ENCODE measurements at places on chromosomes 7 and 10.

DNA sequence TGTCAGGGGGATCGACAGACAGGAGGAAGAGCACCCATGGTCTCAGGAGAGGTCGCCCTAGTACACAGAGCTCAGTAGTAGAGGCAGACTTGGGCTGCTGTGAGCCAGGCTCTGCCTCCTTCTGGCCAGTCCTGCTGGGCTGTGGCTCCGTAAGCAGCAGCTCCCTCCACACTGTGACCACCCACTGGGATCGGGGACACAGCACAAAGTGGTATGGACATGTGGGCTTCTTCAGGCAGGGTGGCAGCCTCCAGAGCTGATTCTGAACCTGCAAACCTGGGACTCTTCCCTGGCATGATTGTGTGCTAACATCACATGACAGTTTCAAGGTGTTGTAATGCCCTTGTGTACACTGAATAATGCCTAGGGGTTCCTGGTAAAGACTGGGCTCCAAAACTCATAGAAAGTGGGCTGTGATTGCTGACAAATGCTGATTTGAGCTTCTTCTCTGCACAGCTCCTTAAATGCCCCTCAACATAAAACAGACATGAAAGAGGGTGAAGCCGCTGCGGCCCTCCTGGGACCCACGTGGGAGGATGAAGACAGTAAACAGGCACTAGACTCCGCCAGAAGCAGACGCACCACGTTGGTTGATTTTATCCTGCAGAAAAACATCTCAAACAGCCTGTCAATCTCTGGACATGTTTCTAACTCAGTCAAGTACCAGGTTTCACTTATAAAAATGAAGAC, 76.7 kb downstream of the GPR26 start:
- DNase-seq, result no peak

DNA sequence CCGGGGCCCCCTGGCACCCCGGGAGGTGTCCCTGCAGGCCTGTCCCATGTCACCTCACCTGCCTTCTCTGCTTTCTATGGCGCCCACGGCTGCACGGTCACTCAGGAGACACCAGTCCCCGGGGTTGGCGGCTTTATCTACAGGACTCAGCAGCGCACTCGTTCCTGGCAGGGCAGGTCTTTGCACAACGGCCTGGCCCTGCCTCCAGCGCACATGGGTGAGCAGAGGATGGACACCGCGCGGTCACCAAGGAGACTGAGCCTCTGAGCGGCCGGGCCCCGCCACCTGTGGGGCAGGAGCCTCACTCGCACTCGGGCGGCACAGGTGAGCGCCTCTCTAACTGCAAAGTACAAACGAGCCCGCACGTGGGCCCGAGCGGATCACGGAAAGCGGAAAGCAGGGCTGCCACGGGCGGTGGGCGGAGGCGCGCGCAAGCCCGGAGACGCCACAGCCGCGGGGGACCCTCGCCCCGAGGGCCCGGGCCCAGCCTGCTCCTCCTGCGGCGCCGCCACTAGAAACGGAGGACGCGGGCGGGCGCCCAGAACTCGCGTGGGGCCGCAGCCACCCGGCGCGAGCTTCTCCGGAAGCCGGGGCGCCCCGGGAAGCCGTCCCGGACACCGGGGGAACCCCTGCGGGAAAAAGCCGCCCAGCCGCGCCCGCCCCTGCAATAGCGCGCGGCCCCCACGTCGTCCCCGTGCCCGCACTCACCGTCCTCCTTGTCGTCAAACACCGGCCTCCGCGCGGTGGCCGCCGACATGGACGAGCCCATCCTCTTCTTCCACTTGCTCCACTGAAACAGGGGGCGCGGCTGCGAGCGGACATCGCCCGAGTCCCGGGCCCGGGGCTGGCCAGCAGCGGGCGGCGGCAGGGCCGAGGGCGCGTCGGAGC, 642 bp downstream of the STK32C start:
- DNase-seq, result peak; percentile 29

DNA sequence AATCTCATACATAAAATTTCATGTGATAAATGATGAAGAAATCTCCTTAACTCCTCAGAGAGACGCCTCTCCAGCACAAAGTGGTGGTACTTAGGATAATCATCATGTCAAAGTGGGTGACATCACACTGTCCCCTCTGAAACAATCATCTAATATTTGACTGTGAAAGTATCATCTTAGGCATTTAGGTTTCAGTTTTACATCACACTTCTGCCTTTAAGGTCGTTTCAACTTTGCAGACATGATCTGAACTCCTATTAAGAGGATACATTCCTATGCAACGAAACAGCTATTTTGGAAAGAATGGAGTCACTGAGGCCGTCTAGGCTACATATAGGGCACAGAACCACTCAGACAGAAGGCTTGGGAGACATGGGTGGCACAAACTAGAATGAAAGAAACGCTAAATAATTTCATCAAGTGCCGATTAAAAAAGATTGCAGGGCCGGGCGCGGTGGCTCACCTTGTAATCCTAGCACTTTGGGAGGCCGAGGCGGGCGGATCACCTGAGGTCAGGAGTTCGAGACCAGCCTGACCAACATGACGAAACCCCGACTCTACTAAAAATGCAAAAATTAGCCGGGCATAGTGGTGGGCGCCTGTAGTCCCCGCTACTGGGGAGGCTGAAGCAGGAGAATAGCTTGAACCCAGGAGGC, 2.0 kb downstream of the VOPP1 start:
- peak; percentile 34 for DNase-seq

DNA sequence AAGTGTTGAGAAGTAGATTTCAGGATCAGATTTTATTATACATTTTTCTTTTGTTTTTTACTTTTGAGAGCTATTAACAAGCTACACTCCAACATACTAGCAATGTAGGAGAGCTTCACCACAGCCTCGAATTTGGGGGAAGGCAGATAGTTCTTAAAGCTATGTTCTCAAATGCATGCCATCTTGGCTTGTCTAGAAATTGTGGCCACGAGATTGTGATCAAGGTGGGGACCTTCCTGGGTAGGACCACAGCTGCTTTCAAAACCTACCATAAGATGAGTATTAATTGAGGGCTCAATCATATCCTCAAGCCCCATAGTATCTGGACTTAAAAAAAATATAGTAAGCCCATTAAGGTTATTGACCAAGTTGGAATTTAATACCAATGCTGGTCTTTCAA, 27.9 kb upstream of the JAZF1 start:
- no peak for DNase-seq

DNA sequence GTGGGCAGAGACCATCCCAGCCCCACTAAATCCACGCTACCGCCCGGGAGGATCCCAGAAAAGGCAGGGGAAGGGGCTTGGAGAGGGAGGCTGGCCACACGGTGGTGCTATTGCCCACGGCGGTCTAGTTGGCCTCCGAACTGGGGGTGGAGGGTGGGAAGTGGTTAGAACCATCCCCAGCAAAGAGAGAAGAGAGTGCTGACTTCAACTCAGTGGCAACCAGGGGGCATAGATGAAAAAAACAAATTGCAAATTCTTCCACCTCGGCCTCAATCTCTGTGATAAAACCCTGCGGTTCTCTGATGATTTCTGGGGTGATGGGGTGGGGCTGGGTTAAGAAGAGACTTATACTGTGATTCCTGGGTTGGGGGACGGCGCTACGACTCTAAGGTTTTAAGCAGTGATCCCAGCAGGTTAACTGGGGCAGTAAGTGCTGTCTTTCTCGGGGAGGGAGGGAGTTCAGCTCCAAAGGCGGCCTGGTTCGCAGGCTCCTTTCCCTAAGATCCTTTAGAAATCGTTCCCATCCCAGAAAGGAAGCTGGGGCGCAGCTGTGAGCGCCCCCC, 154.5 kb upstream of the LYZL2 start:
- peak; percentile 95 for DNase-seq

- DNase-seq, result no peak
Observed at GRCh38 chr10:58674251-58674650, 161.6 kb downstream of the BICC1 start.

GRCh38 chr10:24446739-24447138, 237.8 kb downstream of the KIAA1217 start:
- peak; percentile 78 for DNase-seq

GRCh38 chr7:17380736-17381662, 82.5 kb downstream of the AHR start:
- DNase-seq, result no peak

- DNase-seq, result peak; percentile 26
Observed at GRCh38 chr7:144011458-144012230, 11.5 kb downstream of the OR6B1 start.

DNA sequence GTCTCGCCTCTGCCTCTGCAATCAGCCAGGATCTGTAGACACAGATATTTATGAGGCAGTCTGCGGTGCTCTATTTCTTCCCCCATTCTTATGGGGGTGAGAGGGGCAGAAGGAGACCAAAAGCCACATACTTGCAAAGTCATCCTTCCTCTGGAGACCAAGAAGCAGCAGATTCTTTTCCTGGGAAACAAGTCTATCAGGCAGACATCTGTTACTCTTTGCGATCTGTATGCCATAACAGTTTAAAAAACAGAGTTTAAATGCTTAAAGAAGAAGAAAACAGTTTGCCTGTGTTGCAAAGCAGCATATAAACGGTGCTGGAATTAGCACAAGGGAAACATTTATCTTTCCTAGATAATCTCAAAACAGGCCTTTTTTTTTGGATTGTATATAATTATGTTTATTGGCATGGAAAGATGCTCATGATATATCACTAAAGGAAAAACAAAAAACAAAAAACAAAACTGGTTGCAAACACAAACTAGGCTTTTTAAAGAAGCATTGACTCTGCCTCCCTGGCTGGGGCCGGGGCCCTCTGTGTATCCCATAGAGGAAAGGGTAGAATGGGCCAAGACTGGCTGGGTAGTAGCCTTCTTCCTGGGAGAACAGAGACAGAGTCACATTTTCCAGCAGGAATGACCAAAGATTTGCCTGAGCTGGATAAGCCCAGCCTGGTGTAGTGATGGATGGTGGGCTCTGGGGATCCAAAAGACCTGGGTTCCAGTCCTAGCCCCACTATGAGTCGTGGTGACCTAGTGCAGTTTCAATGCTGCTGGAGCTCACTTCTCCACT, 50.4 kb downstream of the RGS10 start:
- DNase-seq, result no peak

- DNase-seq, result no peak
Observed at GRCh38 chr10:91514787-91515186, 104.6 kb downstream of the HECTD2 start.

DNA sequence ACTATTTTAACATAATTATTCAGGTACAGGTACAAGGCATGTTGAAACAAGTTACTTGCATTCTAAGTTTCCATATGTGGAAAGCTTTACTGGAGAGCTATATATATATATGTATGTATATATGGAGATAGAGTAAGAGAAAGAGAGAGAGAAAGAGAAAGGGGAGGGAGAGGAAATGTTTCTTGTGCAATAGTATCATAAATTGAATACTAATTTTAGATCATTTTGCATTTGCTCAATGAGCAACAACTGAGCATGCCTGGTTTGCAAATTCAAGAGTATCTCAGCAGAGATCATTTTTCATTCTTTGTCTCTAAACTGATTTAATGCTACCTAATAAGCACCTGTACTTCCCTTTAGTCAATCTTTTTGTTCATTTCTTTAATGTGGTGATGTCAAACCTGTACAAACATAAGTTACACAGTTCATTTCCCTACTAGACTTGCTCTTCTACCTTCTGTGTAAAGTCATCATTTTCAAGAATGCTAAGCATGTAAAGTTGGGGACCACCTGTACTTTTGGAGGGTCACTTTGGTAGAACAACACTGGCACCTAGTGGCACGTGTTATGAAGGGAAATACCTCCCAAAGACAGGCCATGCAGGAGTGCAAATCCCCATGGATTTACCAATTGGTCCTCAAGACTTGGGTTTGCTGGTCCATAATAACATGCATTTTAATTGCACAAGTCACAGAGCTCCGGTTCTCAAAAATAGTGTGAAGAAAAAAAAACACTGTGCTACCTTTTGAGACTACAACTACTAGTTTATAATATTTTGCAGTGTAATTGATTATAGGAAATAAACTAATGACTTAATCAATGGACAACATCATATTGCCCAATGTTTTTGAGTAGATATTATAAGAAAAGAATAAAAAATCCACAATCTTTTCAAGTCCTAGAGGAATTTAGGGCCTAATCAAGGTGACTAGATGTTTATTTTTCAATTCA, 431.2 kb upstream of the IGFBP3 start:
- peak; percentile 76 for DNase-seq

GRCh38 chr10:813286-813685, 118.2 kb downstream of the LARP4B start:
- DNase-seq, result no peak

GRCh38 chr10:3803295-3803926, 18.4 kb upstream of the KLF6 start:
- DNase-seq, result no peak

- DNase-seq, result peak; percentile 76
Observed at GRCh38 chr10:13347500-13348156, 465 bp downstream of the SEPHS1 start.

DNA sequence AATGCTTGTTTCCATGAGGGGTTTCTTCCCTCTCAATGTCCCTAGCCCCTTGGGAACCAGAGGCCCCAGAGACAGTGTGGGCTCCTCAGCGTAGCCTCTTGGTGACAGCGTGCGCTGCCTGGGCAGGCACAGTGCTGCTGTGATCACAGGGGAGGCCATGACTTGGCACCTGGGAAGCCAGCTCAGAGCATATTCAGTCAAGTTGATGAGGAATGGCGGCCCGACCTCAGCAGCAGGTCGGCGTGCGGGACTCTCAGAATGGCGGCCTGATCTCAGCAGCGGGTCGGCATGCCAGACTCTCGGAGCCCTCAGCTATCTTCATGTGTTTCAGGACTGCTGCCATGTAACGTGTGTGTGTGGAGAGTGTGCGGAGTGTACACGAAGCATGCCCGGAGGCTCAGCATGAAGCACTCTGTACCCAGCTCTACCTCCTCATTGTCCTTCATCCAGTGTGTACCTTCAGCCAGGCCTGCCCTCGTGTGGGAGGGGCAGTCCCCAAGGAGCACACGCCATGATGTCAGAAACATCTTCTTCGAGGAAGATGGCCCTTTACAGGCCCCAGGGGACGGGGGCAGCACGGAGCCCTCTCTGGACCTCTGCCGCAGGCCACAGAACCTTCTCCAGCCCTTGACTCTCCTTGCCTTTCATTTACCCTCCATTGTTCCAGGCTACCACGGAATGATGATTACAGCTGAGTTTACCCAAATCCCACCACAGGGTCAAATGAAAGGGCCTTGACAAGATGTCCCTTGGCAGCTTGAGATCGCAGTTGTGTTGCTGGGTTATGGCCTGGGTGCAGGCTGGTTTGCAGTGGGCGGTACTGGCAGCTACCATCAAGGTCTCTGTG, 130.4 kb downstream of the SMURF1 start:
- DNase-seq, result no peak

- no peak for DNase-seq
Observed at GRCh38 chr10:1920941-1921340, 183.6 kb upstream of the ADARB2 start.

- DNase-seq, result no peak
Observed at GRCh38 chr7:153245809-153246208, 486.3 kb downstream of the ACTR3B start.

- peak; percentile 26 for DNase-seq
Observed at GRCh38 chr7:55071411-55072175, 52.8 kb downstream of the EGFR start.

- DNase-seq, result no peak
Observed at GRCh38 chr7:1885465-1886226, 215.6 kb downstream of the ELFN1 start.

- peak; percentile 10 for DNase-seq
Observed at GRCh38 chr10:70106958-70107791, 25.4 kb downstream of the AIFM2 start.

GRCh38 chr7:141483044-141483443, 68.2 kb upstream of the AGK start:
- peak; percentile 15 for DNase-seq

- DNase-seq, result no peak
Observed at GRCh38 chr7:129311429-129311828, 86.6 kb downstream of the AHCYL2 start.
